Glutamatergic neuron (in vitro differentiated cells): ENCODE measurements at places on chromosomes 13 and 19. TPM values are rescaled to one million over a fixed set of nuclear protein-coding genes. Genes with fewer than 3 reads are reported as not detected.

Gene ATP7B
- total RNA-seq, result 17.4 TPM

Gene FGF22
- total RNA-seq, result 1.5 TPM

Gene PSG3
- not detected for total RNA-seq

Gene IFNL1
- not detected for total RNA-seq

Gene SELENOV
- 9.9 TPM for total RNA-seq

Gene DNAAF3
- total RNA-seq, result 2.4 TPM

Gene CYP2F1
- not detected for total RNA-seq

Gene AMH
- 11.0 TPM for total RNA-seq

Gene DIRAS1
- total RNA-seq, result 47.1 TPM

Gene DAND5
- 0.44 TPM for total RNA-seq

Gene MYO9B
- 237 TPM for total RNA-seq

Gene SIGLEC10
- total RNA-seq, result not detected

Gene ELSPBP1
- total RNA-seq, result not detected

Gene TMC4
- total RNA-seq, result not detected

Gene C13orf42
- not detected for total RNA-seq
